ENCODE measurements at places on chromosomes 1 and 21.
A peak's percentile ranks its signal among the peaks of the same experiment; 100 is the strongest.

- no peak for DNase-seq
Measured at GRCh38 chr1:222784371-222784770, 30.5 kb upstream of the DISP1 start.

DNA sequence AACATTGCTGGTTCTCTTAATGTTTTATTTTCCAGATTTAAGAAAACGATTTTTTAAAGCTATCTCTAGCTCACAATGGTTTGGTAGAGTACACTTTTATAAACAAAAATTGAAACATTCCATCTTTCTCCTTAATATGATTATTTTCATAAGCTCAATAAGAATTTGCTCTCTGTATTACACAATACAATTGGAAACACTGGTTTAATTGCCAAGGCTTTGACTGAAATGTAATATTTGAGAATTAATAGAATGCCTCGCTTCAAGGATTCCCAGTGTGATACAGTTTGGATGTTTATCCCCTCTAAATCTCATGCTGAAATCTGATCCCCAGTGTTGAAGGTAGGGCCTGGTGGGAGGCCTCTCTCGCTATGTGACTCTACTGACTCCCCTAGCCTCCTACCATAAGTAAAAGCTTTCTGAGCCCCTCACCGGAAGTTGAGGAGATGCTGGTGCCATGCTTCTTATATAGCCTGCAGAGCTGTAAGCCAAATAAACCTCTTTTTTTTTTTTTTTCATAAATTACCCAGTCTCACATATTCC lies 67.4 kb downstream of the DDAH1 start:
- no peak for DNase-seq

DNA sequence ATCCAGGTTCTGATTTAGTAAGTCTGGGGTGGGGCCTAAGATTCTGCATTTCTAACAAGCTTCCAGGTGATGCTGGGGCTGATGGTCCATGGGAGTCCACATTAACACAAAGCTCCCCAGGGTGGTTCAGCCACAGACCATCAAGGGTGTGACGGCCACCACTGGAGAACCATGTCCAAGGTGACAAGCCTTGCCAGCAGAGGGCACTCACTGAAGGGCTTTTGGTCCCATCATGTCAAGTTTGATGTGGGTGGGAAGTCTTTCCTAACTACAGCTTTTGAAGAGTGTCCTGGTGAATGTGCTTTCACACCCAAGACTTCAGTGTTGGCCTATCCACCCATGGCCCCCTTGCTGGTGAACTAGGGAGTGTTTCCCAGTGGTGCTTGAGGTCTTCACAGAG lies 67.1 kb downstream of the UBE2T start:
- peak; percentile 35 for DNase-seq

GRCh38 chr21:33411949-33412430 lies 8.8 kb downstream of the IFNGR2 start:
- DNase-seq, result no peak

DNA sequence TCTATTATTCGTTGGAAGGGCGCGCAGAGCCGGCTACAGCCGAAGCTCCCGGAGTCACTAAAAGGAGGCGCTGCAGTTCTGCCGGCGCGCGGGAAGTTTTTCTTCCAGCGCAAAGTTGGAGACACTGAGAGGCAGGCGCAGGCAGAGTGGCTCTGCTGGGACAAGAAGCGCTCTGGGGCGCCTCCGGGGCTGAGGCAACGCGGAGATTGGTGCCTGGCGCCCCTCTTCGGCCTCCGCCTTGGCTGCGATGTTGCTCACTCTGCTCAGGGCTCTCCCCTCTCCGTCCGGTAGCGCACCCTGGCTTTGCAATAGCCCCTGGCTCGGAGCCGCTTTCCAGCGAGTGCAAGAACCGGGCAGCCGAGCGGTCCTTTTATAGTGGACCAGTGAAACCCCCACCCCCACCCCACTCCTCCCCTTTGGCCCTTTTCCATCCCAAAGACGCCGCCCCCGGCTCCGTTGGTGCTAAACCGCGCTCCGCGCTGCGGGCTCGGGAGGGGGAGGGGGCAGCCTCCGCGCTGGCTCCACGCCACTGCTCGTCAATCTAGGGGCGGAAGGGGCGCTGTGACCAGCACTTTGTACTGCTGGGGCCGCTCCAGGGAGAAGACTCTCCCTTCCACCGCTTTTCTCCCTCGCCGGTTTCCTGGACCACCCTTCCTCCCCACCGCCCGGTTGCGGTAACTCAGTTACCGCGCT lies at the start of gene ADAMTS1:
TSS of gene ADAMTS1 (minus strand) at position 344 of the 693 bp plus-strand sequence. CDS start 455 bp downstream, outside the sequence.
- DNase-seq, result peak; percentile 98

GRCh38 chr1:55695552-55695951 lies 480.4 kb upstream of the USP24 start:
- no peak for DNase-seq

GRCh38 chr1:11138952-11139351 lies 39.3 kb upstream of the EXOSC10 start:
- no peak for DNase-seq

DNA sequence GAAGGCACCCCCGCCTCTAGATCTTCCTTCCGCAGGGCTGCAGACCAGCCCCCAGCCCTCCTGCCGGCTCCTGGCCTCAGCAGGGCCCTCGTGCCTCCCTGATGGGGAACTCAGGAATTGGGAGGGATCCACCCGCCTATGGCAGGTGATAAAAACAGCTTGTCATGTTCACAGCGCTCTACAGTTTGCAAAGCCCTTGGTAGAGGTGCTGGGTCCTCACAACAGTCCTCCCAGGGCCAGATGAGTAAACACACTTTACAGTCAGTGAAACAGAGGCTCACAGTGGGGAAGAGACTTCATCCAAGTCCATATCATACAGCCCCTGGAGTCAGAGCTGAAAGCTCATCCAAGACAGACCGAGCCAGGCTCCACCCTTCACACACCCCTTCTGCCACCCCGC lies 97.0 kb upstream of the IFFO2 start:
- no peak for DNase-seq

- no peak for DNase-seq
Measured at GRCh38 chr1:1337793-1338147, 6.7 kb downstream of the TAS1R3 start.

DNA sequence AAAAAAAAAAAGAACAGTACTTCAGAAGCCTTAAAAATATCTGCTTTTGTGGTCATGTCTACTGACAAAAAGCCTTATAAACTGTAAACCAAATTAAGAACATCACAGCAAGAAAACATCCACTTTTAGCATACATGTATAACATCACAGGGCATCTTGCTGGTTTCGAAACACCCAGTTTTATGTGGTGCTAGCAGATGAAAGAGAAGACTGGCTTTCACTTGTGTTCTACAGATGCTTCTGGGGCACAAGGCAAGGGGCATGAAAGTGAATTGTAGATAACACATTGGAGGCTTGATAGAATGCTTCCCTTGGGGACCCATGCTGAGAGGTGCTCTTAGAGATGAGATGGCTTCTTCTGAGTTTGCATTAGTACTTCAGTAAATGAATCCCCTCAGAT lies 543.7 kb upstream of the PKN2 start:
- no peak for DNase-seq

DNA sequence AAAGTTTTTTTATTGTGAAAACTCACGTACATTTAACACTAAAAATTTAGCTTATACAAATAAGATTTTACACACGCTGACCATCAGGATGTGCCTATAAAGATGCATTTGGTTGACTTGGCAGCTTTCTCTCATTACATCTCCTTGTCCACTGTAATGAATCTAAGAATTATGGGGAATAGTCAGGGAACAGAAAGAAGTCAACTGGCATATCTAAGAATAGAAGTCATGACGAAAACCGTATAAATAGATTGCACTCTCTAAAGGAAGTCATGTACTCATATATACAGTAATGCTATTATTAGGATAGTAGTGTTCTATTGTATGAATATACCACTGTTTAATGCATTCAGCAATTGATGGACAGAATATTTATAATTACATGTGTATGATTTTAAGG lies 575.8 kb upstream of the B3GALT2 start:
- no peak for DNase-seq

- DNase-seq, result no peak
Measured at GRCh38 chr1:206419250-206419649, 51.0 kb upstream of the IKBKE start.

- DNase-seq, result no peak
Measured at GRCh38 chr1:211870156-211870555, 39.6 kb upstream of the LPGAT1 start.

DNA sequence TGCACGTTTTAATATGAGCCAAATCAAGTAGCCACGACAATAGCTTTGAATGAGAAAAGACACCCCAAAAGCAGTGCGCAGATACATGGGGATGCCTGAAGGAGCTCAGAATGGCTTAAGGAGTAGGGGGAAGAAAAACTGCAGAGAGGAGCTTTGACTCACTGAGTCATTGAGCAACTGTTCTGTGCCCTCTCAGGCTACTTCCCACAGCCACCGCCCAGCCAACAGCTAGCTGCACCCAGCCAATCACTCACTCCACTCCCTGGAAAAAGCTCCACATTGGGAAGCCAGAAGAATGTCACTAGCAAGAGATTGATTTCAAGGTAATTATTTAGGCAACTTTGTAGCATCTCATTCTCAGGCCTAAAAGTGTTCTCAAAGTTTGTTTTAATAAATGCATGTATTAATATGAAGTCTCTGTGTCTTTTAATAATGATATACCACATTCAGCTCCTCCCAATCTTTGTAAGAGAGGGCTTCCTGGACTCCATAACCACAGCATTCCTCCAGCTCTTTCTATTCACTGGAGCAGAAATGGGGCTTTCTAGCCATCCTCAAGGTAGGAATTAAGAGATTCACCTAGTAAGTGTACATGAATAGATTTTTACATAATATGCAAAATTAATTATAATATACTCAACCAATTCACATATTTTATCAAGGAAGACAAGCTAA lies 16.8 kb downstream of the DUSP10 start:
- no peak for DNase-seq

DNA sequence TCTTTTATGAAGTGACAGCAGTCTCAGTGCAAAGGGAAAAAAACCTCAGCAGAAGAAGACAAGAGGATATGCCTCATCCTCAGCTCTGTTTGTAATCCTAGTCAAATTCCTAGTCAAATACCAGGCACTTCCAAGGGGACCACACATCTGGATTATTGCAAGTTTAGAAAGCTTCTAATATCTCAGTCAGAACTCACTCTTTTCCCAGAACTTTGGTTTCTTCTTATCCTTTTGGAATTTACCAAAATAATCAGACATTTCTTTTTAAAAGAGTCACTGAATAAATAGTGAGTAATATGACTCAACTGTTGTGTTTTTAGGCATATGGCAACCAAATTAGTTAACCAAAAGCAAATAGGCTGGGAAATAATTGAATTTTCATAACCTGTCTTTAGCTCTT lies 47.8 kb downstream of the PRRX1 start:
- no peak for DNase-seq

DNA sequence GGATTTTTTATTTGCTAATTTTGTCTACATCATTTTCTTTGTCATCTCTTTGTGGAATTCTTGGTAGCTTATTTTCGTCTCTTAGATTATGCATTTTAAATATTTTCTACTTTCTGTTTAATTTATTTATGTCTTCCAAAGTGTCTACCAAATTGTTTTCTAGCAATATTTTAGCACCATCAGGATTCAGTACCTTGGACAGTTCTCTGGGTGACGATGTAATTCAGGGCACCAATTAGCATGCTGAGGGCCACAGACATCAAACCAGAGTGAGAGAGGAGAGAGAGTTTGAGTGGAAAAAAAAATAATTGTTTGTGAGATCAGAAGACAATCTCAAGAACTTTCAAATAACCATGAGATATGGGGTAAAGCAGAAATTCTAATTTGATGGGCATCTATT lies 169.8 kb upstream of the CXADR start:
- no peak for DNase-seq

GRCh38 chr1:228811712-228812305 lies 76.5 kb downstream of the RHOU start:
- DNase-seq, result no peak

Measured in right forelimb (tissue), 1 donor.